Type B pancreatic cell (in vitro differentiated cells): ENCODE measurements at places on chromosomes 5 and 9.

DNA sequence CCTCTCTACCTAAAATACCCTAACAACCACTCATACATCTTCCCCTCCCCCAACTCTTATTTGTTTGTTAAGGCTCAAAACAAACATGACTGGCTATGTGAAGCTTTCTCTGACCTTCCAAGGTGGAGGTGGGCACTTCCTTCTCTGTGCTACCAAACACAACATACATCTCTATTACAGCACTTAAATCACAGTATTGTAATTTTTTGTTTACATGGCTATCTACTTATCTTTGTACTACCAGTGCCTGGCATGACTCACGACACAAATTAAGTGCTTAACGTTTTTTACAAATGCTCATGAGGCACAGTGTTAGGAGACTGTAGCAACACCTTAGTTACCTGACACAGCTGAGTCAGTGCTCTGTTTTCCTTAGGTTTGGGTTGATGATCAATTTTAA, 18.6 kb downstream of the HOMER1 start:
- no peak for DNase-seq

GRCh38 chr9:2817999-2818803, 25.7 kb downstream of the PUM3 start:
- DNase-seq: no peak

- DNase-seq: no peak
Observed at GRCh38 chr9:123687246-123687751, 242.6 kb downstream of the DENND1A start.

DNA sequence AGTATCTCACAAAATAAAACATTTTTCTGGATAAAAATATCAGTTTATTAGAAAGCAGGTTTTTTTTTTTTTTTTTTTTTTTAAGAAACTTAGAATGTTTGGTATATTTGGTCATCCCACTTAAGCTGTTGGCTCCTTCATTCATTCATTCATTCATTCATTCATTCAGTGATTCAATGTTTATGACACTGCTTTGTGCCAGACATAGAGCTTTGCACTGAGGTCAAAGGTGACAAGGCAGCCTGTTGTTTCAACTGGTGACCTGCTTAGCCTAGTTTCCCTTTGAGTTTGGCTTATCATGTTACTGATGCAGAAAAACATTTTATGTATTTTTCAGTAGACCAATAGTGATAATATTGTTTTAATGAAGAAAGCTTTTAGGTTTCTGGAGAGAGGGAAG, 23.5 kb downstream of the CPEB4 start:
- no peak for DNase-seq

- no peak for DNase-seq
Observed at GRCh38 chr5:52844885-52845284, 57.2 kb downstream of the ITGA1 start.

- no peak for DNase-seq
Observed at GRCh38 chr9:136426787-136427186, 12.9 kb downstream of the INPP5E start.

GRCh38 chr9:97073506-97073905, 34.6 kb upstream of the CTSV start:
- no peak for DNase-seq

DNA sequence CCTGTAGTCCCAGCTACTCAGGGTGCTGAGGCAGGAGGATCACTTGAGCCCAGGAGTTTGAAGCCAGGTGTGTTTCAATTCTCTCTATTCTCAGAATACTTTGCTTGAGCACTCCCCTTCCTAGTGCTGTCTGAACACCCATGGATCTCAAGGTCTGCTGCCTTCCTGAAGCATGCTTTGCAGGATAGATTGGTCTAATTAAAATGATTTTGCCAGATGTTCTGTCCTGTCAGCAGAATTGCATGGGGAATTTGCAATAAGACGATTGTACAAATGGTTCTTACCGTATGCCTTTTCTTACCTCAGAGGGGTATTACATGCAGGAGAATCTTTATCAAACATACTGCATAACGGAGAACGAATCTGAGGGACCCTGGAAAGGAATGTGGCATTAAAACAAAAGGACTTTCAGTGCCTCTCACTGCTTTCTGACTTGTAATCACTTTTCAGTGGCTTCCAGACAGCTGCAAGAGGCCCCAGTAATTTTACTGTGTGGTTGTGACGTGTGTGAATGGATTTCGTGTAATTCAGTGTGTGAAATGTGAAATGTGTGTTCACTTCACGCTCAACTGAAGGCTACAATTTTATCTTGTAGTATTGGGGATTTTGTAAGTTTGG, 587.2 kb upstream of the SEMA6A start:
- no peak for DNase-seq

DNA sequence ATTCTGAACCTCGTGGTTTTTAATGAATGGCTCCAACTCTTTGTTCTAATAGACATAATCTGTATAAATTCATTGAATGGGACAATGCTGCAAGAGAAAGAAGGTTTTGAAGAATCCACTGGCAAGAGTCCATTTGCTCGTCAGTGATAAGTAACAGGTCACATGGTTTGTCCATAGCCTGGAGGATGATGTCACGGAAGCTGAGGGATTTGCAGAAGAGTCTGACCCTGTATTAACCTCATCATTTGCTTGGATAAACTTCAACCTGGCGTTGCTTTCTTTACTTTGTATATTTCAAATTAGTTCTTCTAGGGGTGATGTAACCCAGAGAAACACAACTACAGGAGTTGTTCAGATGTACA, 197.4 kb downstream of the GAS1 start:
- DNase-seq: no peak

DNA sequence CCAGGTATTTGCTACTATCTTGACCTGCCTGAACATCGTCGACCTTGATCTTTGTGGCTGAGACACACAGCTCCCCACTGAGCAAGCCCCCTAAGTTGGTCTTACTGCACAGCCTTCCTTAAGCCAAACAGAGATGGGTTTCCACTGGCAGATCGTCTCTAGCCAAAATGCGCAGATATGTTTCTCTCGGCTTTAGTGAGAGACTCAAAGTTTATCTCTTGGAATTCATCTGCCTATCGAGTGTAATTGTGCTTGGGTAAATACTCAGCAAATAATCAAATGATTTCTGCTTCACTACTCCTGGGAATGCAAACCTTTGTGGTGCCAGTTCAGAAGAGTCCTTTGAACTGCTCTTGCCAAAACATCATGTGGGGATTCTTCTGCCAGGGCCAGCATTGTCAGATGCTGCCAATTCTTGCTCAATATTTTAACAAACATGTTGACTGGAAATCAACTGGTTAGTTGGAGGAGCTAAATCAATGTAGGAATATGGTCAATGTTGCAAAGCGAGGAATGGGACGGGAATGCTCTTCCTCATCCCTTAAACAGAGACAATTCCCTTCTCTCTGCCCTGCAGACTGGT, 141.2 kb upstream of the SLC28A3 start:
- no peak for DNase-seq

- DNase-seq: no peak
Observed at GRCh38 chr9:108416324-108416723, 439.5 kb downstream of the ACTL7B start.

DNA sequence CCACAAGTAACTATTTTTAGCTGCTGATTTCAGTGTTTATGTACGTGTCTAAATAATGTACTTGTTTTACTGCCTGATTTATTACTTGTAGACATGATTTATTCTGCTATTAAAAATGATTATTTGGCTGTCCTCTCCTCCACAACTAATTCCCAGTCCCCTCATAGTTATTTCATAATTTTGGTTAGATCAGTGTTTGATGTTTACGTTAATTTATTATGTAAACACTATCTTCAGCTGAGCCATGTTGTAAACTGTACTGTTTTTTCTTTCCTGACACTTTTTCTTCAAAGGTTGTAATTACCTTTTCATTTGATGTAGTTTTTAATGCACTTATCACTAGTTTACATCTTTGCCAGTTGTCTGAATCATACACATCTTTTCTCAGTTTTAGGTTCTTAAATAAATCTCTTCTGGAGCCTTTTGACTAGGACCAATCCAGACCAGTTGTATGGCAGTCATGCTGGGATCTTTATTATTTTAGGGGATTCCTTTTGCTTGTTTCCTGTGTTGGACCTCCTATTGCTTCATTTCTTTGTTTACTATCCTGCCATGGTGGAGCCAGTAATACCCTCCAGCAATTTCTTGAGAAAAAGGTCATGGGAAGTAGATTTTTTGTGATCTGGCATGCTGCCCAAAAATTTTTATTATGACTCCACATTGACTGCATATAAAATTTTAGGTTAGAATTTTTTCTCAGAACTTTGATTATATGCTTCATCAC, 16.1 kb downstream of the AP3S1 start:
- no peak for DNase-seq

DNA sequence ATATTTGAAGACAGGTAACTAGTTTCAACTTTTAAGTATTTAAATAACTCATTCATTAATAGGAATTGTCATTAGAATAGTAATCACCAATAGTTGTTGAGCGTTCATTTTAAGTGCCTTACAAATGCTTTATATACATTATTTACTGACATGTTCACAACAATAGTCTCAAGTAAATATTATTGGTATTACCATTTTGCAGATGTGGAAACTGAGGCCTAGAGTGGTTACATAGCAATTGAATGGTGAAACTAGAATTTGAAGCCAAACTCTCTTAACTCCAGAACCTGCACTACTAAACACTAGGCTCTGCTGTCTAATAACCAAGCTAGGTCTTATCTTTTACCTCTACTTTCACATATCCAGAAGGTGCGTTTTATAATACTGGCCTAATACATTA, 4.8 kb upstream of the HSPA9 start:
- DNase-seq: no peak

GRCh38 chr5:16484081-16484480, 18.5 kb upstream of the ZNF622 start:
- DNase-seq: no peak

- DNase-seq: no peak
Observed at GRCh38 chr5:35012796-35013195, 35.0 kb downstream of the AGXT2 start.

DNA sequence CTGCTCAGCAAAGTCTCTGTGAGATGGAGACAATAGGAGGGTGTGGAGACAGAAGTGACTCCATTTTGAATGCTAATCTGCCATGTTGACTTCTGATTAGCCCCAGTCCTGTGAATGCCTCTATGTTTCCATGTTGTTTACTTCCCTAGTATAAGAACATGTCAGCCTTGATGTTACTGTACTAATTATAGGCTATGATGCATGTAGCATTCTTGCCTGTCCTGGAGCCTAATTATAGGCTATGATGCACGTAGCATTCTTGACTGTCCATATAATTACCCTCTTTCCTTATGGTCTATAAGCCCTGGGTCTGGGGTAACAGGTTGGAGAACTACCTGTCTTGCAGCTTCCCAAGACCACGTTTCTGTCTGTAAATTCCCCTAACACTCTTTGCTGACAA, 353.3 kb upstream of the CLINT1 start:
- no peak for DNase-seq

DNA sequence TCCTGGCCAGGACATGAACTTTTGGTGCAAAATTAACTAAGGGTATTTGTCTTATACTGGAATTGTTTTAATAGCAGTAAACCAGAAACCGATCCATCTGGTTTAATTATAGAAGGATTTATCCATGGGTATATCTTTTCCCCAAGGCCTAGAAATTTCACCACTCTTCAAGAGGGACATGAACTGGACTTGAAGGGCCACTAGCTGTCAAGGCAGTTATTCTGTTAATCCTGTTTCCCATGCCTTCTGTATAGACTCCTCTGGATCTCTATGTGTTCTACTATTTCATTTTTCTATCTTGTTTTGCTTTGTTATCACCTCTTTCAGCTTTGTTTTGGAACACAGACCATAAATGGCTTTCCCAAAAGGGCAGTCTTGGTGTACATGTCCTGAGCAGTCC, 467.6 kb downstream of the KIF4B start:
- DNase-seq: no peak

DNA sequence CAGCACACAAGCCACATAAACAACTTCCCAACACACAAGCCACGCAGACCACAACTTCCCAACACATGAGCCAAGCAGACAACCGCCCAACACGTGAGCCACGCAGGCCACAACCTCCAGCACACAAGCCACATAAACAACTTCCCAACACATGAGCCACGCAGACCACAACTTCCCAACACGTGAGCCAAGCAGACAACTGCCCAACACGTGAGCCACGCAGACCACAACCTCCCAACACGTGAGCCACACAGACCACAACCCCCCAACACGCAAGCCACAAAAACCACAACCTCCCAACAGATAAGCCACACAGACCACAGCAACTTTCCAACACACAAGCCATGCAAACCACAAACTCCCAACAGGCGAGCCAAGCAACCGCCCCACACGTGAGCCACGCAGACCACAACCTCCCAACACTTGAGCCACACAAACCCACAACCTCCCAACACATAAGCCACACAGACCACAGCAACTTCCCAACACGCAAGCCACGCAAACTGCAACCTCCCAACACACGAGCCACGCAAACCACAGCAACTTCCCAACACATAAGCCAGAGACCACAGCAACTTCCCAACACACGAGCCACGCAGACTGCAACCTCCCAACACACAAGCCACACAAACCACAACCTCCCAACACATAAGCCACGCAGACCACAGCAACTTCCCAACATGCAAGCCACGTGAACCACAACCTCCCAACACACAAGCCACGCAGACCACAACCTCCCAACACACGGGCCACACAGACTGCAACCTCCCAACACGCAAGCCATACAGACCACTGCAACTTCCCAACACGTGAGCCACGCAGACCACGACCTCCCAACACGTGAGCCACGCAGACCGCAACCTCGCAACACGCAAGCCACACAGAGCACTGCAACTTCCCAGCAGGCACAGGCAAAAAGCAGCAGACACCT, 10.1 kb downstream of the BRD9 start:
- DNase-seq: no peak

GRCh38 chr5:137695651-137696428, 40.0 kb downstream of the KLHL3 start:
- no peak for DNase-seq

- no peak for DNase-seq
Observed at GRCh38 chr9:33167972-33168461, 881 bp upstream of the B4GALT1 start.

GRCh38 chr5:5246736-5247135, 106.6 kb downstream of the ADAMTS16 start:
- DNase-seq: no peak

- no peak for DNase-seq
Observed at GRCh38 chr5:22892441-22892840, 39.3 kb upstream of the CDH12 start.

GRCh38 chr5:98368141-98368540, 405.3 kb upstream of the RGMB start:
- DNase-seq: no peak

GRCh38 chr5:6193310-6193709, 185.0 kb downstream of the MED10 start:
- no peak for DNase-seq

DNA sequence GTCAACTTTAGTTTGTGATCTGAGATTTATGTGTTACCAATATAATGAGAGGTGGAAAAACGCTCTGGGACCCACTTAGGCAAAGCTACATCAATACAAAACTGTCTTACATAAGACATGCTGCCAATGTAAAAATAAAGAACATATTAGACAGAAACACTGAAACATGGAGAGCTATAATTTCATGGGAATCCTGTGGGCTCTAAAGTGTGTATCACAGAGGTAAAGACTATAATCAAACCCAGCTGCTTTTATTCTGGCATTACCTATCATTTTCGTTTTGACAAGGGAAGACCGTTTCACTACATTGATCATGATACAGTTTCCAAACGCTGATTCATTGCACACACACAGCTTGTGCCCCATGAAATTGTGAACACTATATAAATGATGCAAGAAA, 400.5 kb upstream of the TUSC1 start:
- no peak for DNase-seq

- no peak for DNase-seq
Observed at GRCh38 chr9:32783168-32783891, at the start of gene TMEM215. TMEM215 (plus strand) TSS chr9:32783540; CDS start chr9:32784184, 644 bp downstream.

GRCh38 chr5:81162501-81162900, 70.6 kb upstream of the CKMT2 start:
- no peak for DNase-seq
